ENCODE measurements at places on chromosomes 2 and 18. TPM values are rescaled to one million over a fixed set of nuclear protein-coding genes. Genes with fewer than 3 reads are reported as not detected.

GRB14 gene
- 16.1 TPM for total RNA-seq

TIGD1 gene
- 6.5 TPM for total RNA-seq

SLC14A1 gene
- not detected for total RNA-seq

MYL12B gene
- total RNA-seq, result 162 TPM

PCARE gene
- total RNA-seq, result not detected

TUBB8B gene
- total RNA-seq, result not detected

METTL8 gene
- 33.2 TPM for total RNA-seq

C2orf76 gene
- 10.9 TPM for total RNA-seq

LONRF2 gene
- total RNA-seq, result 0.40 TPM

ERBB4 gene
- total RNA-seq, result 166 TPM

GREB1 gene
- total RNA-seq, result 174 TPM

RIT2 gene
- 0.36 TPM for total RNA-seq

TRABD2A gene
- total RNA-seq, result 4.3 TPM

DYNAP gene
- not detected for total RNA-seq

ERFE gene
- total RNA-seq, result 0.50 TPM

DNA sequence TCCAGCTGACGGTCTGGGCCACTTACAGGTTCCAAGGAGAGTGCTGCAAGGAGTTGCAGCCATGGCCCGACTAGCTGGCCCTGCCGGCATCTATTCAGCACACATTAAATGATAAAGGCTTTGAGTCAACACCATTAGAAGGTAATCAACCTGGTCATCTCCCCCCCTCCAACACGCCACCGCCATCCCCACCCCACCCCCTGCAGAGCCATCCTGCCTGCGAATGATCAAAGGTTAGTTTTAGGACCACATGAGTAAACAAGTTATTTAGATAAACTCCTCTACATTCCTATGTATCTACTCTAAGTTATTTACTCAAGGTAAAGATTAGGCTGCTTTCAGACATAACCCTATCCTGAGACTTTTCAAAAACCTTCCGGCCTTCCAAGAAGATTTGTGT is 349.3 kb upstream of the SLC39A10 start:
- no peaks in the 10 kb centered on the region for H3K36me3 ChIP-seq
- peaks cover 13% of the 10 kb centered on the region for H3K27me3 ChIP-seq
- no peak overlapping the region for H3K27ac ChIP-seq
- peak; percentile 93 for DNase-seq
- peaks cover 15% of the 10 kb centered on the region for H3K4me1 ChIP-seq

GRCh38 chr18:12302391-12303147 is 5.5 kb upstream of the TUBB6 start:
- no peaks in the 10 kb centered on the region for H3K36me3 ChIP-seq
- no peak for DNase-seq
- peaks cover 8% of the 10 kb centered on the region for H3K4me1 ChIP-seq
- H3K27me3 ChIP-seq, result peaks cover 34% of the 10 kb centered on the region

GRCh38 chr18:69021211-69021805 is 223.4 kb downstream of the CCDC102B start:
- no peak overlapping the region for H3K4me3 ChIP-seq
- no peaks in the 10 kb centered on the region for H3K36me3 ChIP-seq
- no peak for DNase-seq

DNA sequence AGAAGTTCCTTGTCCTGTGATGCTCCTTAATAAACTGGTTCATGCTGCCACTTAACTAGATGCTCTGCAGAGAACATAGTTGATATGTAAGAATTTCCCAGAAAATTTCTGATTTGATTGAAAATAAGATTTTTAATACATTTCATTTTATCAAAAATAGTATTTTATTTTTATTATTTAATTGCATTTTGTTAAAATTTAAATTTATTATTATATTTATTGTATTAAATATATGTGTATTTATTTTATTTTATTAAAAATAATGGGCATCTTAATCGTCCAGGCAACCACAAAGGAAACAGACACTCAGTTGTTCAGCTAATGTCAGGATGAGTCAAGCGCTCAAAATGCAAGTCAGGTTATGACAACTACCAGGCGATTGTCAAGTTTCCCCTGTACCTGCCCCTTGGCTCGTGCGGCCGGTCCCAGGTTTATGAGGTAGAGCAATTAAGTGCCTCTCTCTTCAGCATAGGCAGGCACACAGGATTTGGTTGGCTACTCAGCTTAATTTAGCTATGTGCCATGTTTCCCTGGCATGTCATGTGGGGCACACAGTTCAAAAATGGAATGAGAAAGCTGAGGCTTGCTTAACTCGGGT is 361.2 kb downstream of the RND3 start:
- H3K27me3 ChIP-seq, result peaks cover 18% of the 10 kb centered on the region
- no peak overlapping the region for H3K27ac ChIP-seq
- no peak for DNase-seq
- no peaks in the 10 kb centered on the region for H3K36me3 ChIP-seq

- no peak overlapping the region for H3K4me3 ChIP-seq
- H3K36me3 ChIP-seq, result no peaks in the 10 kb centered on the region
- H3K27me3 ChIP-seq, result no peaks in the 10 kb centered on the region
Measured at GRCh38 chr2:216842636-216843035, 17.2 kb downstream of the TNP1 start.

DNA sequence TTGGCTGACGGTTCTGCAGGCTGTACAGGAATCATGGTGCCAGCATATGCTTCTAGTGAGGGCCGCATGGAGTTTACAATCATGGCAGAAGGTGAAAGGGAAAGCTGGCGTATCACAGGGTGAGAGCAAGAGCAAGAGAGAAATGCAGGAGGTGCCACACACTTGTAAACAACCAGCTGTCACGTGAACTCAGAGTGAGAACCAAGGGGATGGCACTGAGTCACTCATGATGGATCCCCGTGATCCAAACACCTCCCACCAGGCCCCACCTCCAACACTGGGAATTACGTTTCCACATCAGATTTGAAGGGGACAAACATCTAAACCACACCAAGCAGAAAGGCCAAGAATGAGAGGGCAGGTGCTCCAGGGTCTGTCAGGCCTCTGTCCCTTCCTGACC is 185.0 kb upstream of the PID1 start:
- H3K36me3 ChIP-seq, result no peaks in the 10 kb centered on the region
- no peak overlapping the region for H3K4me3 ChIP-seq
- H3K4me1 ChIP-seq, result no peaks in the 10 kb centered on the region

- H3K27ac ChIP-seq, result peak overlapping the region; percentile 62
- peak; percentile 70 for DNase-seq
- H3K4me3 ChIP-seq, result peak overlapping the region; percentile 77
- no peaks in the 10 kb centered on the region for H3K36me3 ChIP-seq
- H3K4me1 ChIP-seq, result peaks cover 15% of the 10 kb centered on the region
- peaks cover 32% of the 10 kb centered on the region for H3K27me3 ChIP-seq
Measured at GRCh38 chr18:46333431-46334135, 229.4 kb downstream of the HAUS1 start.

DNA sequence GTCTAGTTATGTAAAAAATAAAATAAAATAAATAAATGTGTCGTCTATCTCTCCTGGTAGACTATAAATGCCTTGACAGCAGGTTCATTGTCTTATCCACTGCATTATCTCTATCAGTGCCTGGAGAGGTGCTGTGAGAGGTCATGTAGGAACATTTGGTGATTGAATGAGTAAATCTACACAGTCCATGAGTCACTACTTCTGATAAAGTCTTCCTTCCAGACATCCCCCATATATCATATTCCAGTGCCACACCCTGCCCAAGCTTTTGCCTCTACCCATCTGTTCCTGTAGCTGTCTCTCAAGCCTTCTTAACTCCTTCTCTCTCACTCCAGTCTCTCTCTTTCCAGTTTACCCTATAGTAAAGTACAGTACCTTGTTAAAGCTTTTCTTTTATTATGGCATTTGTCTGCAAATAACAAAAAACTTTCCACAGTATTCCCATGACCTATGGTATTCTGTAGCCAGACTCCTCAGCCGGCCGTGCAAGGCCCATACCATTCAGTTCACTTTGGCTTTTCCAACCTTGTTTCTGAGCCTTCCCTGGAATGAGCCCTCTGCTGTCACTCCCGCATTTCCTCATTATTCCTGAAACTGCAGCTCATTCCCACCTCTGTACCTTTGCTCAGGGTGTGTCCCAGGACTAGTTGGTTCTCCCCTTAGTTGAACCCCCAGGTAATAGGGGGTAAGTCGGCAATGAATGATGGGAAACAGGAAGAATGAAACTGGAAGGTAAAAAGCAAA is 37.5 kb downstream of the ANXA4 start:
- no peak overlapping the region for H3K27ac ChIP-seq
- peaks cover 13% of the 10 kb centered on the region for H3K4me1 ChIP-seq
- no peak overlapping the region for H3K4me3 ChIP-seq
- DNase-seq, result no peak
- H3K27me3 ChIP-seq, result no peaks in the 10 kb centered on the region

DNA sequence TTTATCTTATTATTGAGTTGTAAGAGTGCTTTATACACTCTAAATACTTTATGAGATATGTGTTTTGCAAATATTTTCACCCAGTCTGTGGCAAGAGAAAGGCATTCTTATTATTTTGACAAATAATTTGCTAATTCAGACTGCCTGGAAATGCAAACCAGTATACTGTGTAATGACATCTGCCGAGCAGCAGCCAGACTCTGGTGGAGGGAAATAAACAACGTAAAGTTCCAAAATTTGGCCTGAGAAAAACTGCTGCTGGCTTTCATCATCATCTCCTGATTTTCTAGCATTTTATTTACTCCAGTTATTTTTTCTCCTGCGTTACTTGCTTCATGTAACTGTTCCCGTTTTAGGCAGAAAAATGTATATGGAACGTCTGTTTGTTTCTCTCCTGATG is 161.6 kb downstream of the RNF152 start:
- H3K27me3 ChIP-seq, result no peaks in the 10 kb centered on the region
- H3K4me3 ChIP-seq, result no peak overlapping the region
- DNase-seq, result no peak
- peaks cover 4% of the 10 kb centered on the region for H3K4me1 ChIP-seq

DNA sequence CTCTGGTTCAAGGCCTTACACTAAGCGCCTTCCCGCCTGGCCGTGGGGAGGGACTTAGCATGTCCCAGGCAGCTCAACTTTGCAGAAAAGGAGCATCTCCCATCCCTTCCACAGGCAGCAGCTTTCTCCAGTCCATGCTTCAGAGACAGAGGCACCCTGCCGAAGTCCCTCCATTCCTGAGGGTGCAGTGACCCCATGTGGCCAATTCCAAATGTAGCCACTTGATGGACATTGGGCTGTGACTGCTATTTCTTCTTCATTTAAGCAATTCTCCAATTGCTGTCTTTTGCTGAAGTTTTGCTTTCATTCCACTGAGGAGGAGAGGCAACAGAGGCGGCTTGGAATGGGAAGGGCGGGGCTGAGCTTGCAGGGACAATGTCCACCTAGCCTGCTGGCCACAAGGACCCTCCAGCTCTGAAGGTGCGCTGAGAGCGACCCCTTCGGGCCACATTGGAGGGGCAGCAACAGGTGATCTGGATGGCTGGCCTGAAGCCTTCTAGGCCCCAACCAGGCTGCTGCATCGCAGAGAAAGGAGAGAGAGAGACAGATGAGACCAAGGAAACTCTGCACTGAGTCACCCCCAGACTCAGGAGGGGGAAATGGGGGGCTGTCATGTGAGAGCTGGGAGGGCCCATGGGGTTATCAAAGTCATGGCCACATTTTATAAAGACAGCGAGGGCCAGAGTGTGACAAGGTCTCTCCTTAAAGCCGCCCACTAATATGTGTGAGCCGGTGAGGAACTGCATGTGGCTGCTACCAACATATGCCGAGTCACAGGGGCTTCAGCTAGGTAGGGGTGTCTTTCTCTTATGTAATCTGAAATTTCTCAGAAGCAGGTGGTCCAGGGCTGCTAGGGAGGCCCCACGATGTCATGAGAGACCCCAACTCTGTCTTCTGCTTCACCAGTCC is 61.3 kb downstream of the LONRF2 start:
- H3K27ac ChIP-seq, result no peak overlapping the region
- no peak overlapping the region for H3K4me3 ChIP-seq
- no peaks in the 10 kb centered on the region for H3K27me3 ChIP-seq
- DNase-seq, result peak; percentile 92

GRCh38 chr2:107529146-107529545 is 297.5 kb upstream of the RGPD4 start:
- H3K27me3 ChIP-seq, result no peaks in the 10 kb centered on the region
- no peaks in the 10 kb centered on the region for H3K36me3 ChIP-seq
- H3K27ac ChIP-seq, result no peak overlapping the region
- peak; percentile 44 for DNase-seq
- H3K4me1 ChIP-seq, result no peaks in the 10 kb centered on the region
